Esophagus mucosa (tissue), 1 donor: ENCODE measurements at places on chromosomes 12 and 14. TPM values are rescaled to one million over a fixed set of nuclear protein-coding genes. Genes with fewer than 3 reads are reported as not detected.

Gene METTL17
- total RNA-seq, result 37.8 TPM

Gene KRT86
- not detected for total RNA-seq

Gene SOX5
- total RNA-seq, result 0.48 TPM

Gene SLCO1A2
- not detected for total RNA-seq

Gene CDKN3
- 17.7 TPM for total RNA-seq

Gene LIMA1
- total RNA-seq, result 53.9 TPM

Gene RASSF3
- 13.4 TPM for total RNA-seq

Gene PTGDR
- not detected for total RNA-seq

Gene TAS2R19
- 1.2 TPM for total RNA-seq

Gene EPYC
- total RNA-seq, result not detected

Gene MON2
- 30.9 TPM for total RNA-seq

Gene OR4Q3
- total RNA-seq, result not detected

Gene KRT75
- 0.84 TPM for total RNA-seq

Gene FAM222A
- total RNA-seq, result 5.4 TPM

Gene OR6C2
- total RNA-seq, result 0.12 TPM

Gene TAS2R42
- total RNA-seq, result not detected

Gene TBK1
- 12.1 TPM for total RNA-seq

Gene CD9
- 597 TPM for total RNA-seq

Gene TAS2R8
- total RNA-seq, result not detected

Gene KCNJ8
- total RNA-seq, result 1.1 TPM

Gene SLC25A21
- total RNA-seq, result 0.80 TPM

Gene PLBD1
- total RNA-seq, result 56.5 TPM

Gene SLC10A1
- total RNA-seq, result not detected

Gene SCNN1A
- total RNA-seq, result 142 TPM

Gene FLVCR2
- 7.0 TPM for total RNA-seq

Gene RNASE3
- not detected for total RNA-seq

Gene ETFBKMT
- total RNA-seq, result 1.3 TPM

Gene POTEG
- total RNA-seq, result not detected

Gene PTHLH
- 19.0 TPM for total RNA-seq

Gene C12orf60
- total RNA-seq, result 0.76 TPM

Gene MANSC4
- total RNA-seq, result not detected

Gene GPR84
- total RNA-seq, result 0.16 TPM

Gene CLEC4C
- total RNA-seq, result not detected

Gene TOMM20L
- not detected for total RNA-seq

Gene TEAD4
- 11.0 TPM for total RNA-seq

Gene CCDC175
- total RNA-seq, result not detected

Gene MDM1
- 5.3 TPM for total RNA-seq

Gene EFS
- total RNA-seq, result 27.6 TPM
